ENCODE measurements at places on chromosomes 11 and 22.

- no peak for DNase-seq
Observed at GRCh38 chr11:93287434-93287833, 43.1 kb upstream of the DEUP1 start.

- no peak for DNase-seq
Observed at GRCh38 chr11:93491973-93492372, 51.2 kb downstream of the SMCO4 start.

DNA sequence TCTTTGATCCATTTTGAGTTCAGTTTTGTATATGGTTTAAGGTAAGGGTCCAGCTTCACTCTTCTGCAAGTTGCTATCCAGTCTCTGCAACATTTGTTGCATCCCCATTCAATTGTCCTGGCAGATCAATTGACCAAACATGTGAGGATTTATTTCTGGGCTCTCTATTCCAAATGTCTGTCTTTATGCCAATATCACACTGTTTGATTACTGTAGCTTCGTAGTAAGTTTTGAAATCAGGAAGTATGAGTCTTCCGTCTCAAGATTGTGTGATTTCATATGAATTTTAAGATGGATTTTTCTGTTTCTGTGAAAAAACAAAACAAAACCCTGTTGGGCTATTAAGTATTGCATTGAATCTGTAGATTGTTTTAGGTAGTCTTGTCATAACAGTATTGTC, 17.0 kb downstream of the APLP2 start:
- DNase-seq: no peak

DNA sequence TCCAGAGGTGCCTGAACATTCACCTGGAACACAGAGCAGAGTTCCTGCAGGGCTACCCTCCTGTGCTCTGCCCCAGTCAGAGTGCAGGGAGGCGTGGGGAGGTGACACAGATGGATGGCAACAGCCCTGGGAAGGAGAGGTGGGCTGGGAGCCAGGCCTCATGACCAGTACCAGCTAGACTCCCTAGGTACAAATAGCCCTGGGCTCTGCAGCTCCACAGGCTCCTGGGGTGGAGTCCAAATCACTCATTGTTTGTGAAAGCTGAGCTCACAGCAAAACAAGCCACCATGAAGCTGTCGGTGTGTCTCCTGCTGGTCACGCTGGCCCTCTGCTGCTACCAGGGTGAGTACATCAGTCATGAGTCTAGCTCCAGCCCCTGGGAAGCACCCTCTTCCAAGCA, at the start of gene SCGB1D2:
SCGB1D2 (plus strand) TSS at position 219 of the 400 bp plus-strand sequence; CDS start at position 288, 69 bp downstream.
- no peak for DNase-seq

DNA sequence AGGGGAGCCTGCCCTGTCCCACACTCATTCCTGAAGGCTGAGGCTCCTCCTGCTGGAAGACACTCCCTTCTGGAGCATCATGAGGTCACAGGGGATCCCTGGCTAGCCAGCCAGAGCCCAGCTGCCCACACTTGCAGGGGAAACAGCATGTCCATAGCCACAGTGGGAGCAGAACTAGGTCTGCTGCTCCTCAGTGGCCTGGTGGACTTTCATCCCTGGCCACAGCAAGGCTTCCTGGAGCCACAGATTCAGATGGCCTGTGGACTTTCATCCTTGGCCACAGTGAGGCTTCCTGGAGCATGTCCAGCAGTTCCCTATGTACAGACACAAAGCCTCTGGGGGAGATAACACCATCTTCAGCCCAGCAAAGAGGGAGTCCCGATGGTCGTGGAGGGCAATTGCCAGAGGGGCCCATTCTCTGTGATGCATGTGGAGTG, 5.9 kb upstream of the APOL6 start:
- no peak for DNase-seq

GRCh38 chr22:44894782-44895181, 115.0 kb downstream of the PHF21B start:
- DNase-seq: no peak

- DNase-seq: no peak
Observed at GRCh38 chr22:36589856-36590255, 60.9 kb upstream of the EIF3D start.

DNA sequence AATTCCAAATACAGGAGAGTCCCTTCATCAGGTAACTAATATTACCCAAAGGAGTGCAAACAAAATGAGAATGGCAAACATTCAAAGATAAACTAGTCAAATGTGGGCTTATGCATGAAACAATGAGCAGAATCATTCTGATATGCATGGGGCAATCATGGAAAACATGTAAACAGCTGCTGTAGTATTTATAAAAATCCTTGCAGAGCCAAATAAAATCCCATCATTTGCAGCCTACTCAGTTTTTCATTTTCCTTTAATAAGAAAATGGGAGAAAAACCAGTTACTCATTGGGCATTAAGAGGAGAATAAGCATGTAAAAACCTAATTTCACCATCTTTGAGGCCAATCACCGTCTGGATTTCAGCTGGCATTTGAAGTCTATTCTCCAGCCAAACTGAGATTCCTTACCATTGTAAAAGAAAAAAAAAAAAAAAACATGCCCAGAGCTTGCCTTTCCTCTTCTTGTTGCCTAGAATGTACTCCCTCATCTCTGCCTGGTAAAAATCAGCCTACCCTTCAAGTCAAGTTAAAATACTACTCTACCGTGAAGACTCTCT, 249.1 kb downstream of the TTC28 start:
- no peak for DNase-seq

GRCh38 chr11:105986554-105986953, 35.5 kb downstream of the MSANTD4 start:
- no peak for DNase-seq

- DNase-seq: no peak
Observed at GRCh38 chr22:24506802-24507438, 11.8 kb downstream of the UPB1 start.

DNA sequence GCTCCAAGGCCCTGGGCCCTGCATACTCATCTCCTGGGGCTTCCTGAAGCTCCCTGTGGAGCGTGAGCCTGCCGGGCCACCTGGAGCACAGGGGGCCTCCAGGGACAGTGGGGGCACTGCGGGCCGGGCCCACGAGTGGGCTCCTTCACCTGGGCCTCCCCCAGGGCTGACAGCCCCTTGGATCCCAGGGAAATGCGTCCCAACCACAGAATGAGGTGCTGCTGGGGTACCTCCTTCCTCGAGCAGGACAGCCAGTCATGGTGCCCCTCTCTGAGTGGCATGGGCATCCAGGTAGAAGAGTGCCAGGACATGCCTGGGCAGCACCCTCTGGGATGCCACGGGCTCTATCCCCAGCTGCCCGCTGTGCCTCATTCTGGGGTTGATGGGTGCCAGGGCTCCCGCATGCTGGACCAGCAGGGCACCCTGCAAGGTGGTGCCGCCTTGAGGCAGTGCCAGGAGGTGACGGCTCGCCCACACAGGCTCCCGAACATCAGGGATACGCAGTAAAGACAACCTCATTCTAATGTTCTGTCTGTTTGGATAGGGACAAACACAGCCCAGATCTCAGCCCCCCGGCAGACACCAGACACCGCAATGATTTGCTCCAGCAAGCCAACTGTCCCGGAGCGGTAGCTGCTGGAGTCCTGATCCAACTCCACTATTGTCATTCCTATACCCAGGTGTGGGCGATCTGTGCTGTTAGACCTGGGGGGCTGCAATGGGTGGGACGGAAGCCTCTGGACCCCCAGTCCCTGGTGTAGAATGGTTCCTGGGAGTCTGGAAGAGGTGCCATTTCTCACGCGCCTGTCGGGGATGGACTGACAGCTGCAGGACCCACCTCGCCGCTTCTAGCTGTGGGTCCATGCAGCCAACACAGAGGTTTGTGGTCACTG, 25.8 kb downstream of the KRTAP5-5 start:
- no peak for DNase-seq

GRCh38 chr11:120657306-120658070, 145.9 kb downstream of the GRIK4 start:
- no peak for DNase-seq

GRCh38 chr22:27019827-27020226, 362.4 kb downstream of the MIAT start:
- DNase-seq: no peak

- DNase-seq: no peak
Observed at GRCh38 chr11:61193596-61193995, 9.7 kb upstream of the PGA3 start.

- no peak for DNase-seq
Observed at GRCh38 chr22:49886346-49887063, 31.7 kb downstream of the ALG12 start.

DNA sequence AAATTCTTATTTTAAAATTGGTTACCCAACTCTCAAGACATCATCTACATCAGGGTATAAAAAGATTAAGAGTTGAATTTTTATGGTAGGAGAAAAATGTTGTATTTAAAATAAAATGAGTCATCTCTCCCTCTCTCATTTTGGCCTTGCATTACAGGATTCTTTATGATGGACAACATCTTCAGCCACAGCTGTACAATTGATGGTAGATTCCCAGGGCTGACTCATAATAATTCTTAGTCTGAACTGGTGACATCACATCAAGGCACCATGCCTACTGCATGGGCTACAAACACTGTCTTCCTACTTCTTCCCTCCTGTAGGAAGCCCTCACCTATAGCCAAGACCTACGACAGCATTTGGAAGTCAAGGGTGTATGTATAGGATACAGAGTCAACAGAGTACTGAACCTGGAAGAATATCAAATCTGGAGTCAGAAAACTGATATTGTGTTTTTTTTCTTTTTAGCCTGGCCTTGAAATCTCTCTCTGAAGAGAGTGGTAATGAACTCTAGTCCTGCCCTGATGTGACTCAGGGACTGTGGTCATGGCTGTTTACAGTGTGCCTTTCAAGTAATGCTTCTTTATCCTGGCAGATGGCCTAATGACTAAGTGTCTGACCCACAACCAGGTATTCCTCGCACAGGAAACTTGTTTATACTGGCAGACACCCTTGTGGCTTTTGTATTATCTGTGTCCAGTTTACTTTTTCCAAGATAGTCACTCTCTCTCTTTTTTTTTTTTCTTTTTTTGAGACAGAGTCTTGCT, 32.5 kb downstream of the MRGPRX2 start:
- no peak for DNase-seq

DNA sequence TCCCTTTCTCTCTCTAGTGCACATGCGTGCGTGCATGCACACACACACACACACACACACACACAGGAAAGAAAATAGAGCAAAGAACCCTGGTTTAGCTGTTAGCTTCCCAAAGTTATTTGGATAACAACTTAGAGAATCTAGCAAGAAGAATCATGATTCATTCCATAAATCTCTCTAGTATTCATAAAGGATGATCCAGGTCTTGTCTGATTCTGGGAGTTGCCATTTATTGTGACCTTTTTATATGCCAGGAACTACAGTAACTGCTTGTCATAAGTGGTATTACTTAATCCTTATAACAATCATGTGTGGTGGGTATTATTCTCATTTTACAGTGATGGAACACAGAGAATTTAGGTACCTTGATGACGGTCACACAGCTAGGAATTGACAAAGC, 141.5 kb upstream of the MTMR2 start:
- no peak for DNase-seq

DNA sequence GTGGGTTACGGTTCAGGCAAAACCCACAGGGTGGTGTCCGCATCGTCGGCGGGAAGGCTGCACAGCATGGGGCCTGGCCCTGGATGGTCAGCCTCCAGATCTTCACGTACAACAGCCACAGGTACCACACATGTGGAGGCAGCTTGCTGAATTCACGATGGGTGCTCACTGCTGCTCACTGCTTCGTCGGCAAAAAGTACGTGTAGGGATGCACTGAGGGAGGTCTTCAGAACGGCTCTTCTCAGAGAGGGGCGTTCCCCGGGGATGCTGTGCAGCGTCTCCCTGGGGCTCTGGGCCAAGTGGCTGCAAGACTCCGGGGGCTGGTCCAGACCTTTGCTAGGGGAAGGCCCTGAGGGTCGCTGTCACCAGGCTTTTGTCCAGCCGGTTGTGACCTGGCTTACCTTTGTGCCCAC, 1.3 kb downstream of the ACR start:
- DNase-seq: no peak

DNA sequence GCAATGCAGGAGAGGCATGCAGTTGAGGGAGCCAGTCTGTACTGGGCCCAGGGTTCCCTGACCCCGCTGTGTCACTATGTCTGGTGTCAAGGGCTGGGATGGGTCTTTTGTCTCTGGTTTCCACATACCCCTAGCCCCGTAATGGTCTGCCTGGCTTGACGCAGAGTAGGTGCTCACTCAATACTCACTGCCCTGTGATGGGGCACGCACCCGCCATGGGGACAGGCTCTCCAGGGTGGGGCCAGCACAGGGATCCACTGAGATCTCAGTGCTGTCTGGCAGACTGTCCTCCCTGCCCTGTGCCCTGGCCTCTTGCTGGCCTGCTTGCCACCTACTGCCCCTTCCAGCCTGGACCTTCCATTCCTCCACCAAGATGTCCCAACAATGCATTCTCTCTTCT, 101.7 kb upstream of the CD82 start:
- no peak for DNase-seq

GRCh38 chr22:41567512-41567768, 6.6 kb downstream of the CSDC2 start:
- no peak for DNase-seq

GRCh38 chr22:24087071-24087795, 76.1 kb downstream of the CABIN1 start:
- no peak for DNase-seq

GRCh38 chr22:43207849-43208702, 21.1 kb upstream of the TTLL12 start:
- DNase-seq: no peak

- DNase-seq: no peak
Observed at GRCh38 chr22:30457981-30458380, 13.8 kb downstream of the SEC14L3 start.

- no peak for DNase-seq
Observed at GRCh38 chr11:16881766-16882165, 132.4 kb downstream of the PLEKHA7 start.

- DNase-seq: no peak
Observed at GRCh38 chr22:20033045-20033706, 12.3 kb downstream of the TANGO2 start.

- no peak for DNase-seq
Observed at GRCh38 chr22:20414059-20414440, 20.1 kb downstream of the ZNF74 start.

DNA sequence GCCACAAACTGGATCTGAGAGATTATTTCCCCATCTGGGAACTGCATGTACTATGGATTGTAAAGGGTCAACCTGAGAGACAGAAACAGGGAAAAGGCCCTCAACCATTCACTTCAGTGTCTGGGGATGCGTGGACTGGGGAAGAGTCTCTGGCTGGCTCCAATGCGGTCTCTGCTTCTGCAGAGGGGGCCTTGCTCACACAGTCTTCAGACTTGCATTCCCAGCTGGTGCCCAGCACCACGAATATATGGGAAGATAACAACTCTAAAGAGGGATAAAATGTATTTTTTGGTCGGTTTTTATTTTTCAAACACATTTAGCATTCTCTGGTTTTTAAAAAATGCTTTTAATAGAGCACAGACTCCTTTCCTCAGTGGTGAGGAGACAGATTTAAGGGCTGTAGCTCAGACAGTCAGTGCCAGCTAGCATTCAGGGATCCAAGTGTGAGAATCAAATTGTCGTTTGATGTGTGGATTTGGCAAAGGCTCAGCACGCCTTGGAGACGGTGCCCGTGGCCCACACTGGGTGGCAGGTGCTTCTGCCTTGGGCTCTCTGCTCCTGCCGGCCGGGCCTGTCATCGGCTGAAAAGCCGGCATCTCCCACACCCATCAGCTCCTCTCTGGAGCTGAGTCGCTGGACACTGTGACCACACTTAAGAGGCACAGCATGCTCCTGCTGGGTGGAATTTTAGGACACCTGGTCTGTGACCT, 8.0 kb upstream of the EFCAB6 start:
- DNase-seq: no peak

Measured in smooth muscle cell of the brain vasculature (primary cell).